Stimulated activated CD4-positive, alpha-beta T cell treated with anti-CD3 and anti-CD28 coated beads, Interleukin-15, amount 100 ng/mL, for 1 hour (primary cell): ENCODE measurements at places on chromosomes 2 and 18.

GRCh38 chr2:26845021-26845420 lies 2.9 kb upstream of the DPYSL5 start:
- no peak for DNase-seq

- no peak for DNase-seq
Observed at GRCh38 chr2:232574674-232575403, 24.4 kb downstream of the EIF4E2 start.

- DNase-seq = no peak
Observed at GRCh38 chr2:187679454-187679853, 125.2 kb upstream of the TFPI start.

GRCh38 chr18:49913221-49913620 lies 99.9 kb upstream of the ACAA2 start:
- no peak for DNase-seq
